ENCODE measurements at places on chromosomes 6 and 20.

DNA sequence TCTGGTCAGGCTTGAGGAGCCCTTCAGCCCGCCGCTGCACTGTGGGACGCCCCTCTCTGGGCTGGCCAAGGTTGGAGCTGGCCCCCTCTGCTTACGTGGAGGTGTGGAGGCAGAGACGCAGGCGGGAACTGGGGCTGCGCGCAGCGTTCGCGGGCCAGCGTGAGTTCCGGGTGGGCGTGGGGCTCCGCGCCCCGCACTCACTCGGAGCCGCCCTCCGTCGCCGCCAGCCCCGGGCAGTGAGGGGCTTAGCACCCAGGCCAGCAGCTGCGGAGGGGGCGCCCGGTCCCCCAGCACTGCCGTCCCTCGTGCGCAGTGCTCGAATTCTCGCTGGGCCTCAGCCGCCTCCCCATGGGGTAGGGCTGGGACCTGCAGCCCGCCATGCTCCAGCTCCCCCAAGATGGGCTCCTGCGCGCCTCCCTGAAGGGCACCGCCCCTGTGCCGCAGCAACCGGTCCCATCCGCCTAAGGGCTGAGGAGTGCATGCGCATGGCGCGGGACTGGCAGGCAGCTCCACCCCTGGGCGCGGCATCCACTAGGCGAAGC, 695.9 kb downstream of the EPHA7 start:
- no peak for DNase-seq

- no peak for DNase-seq
These were observed 27.0 kb upstream of the PTGIS start for GRCh38 chr20:49594931-49595315.

DNA sequence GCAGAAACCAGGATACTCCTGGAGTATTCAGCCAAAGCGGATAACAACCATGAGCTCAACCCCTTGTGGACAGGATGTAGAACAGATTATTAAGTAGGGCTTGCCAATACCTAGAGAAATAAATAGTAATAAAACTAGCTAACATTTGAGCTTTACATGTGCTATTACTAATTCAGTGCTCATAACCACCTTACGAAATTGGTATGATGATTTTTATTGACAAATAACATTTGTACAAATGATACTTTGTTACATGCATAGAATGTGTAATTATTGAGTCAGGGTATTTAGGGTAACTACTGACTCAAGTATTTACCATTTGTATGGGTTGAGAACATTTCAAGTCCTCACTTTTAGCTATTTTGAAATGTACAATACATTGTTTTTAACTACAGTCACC, 287.9 kb downstream of the CDC5L start:
- DNase-seq: no peak

GRCh38 chr6:94636780-94637385, 940.5 kb upstream of the MANEA start:
- no peak for DNase-seq

DNA sequence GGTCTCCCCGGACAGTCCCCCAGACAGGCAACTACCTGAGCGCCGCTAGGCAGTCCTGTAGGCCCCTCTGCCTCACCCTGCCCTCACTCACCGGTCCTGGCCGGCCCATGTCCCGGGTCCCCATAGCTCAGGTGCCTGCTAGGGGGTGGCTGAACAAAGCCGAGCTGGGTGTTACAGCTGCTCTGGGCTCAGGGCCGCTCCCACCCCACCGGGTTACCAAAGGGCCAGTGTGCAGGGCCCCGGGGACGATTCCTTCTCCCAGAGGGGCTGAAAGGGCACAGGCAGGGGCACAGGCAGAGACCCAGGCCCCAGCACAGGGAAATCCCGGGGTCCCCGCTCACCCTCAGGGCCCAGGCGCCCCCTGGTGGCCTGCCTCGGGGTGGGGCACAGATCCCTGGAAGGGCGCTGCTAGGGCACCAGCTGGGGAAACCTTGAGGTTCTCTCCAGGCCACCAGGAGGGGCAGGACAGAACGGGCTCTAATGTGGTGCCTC, 118.4 kb downstream of the GRM4 start:
- DNase-seq: peak; percentile 48

GRCh38 chr6:123016431-123017103, 20.5 kb downstream of the CLVS2 start:
- DNase-seq: no peak

DNA sequence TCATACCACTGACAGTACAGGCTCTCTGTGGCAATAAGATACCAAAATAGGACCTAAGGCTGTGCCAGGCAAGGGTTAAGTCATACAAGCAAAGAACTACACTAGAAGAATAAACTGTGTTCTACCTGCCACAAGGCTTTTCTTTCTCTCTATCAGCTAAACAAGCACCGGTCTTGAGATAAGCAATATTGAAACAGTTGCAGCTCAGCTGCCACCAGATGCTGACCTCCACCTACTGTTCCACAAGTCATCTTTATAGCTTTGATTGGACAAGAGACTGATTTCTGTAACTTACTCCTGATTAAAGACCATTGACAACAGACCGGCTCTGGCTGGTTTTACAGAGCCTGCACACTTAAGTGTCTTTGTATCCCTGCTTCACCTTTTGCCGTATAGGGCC, 24.1 kb downstream of the SCP2D1 start:
- no peak for DNase-seq

GRCh38 chr6:138512609-138513008, 13.3 kb upstream of the NHSL1 start:
- DNase-seq: no peak

GRCh38 chr6:113599444-113599843, 257.7 kb upstream of the MARCKS start:
- no peak for DNase-seq

DNA sequence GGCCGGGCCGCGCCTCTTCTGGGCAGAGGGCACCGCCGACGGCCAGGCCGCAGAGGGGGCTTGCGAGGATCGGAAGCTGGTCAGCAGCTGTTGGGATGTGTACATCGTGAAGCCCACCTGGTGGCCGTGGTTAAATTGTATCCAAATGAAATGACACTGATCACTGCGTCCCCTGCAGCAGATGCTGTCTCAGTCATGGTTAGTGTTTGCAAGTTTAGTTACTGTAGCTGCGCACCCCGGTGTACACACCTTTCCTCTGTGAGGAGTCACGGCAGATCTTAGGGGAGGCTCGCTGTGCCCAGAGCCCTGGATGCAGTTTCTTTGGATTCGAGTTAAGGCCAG, 653 bp downstream of the NAA20 start:
- no peak for DNase-seq

DNA sequence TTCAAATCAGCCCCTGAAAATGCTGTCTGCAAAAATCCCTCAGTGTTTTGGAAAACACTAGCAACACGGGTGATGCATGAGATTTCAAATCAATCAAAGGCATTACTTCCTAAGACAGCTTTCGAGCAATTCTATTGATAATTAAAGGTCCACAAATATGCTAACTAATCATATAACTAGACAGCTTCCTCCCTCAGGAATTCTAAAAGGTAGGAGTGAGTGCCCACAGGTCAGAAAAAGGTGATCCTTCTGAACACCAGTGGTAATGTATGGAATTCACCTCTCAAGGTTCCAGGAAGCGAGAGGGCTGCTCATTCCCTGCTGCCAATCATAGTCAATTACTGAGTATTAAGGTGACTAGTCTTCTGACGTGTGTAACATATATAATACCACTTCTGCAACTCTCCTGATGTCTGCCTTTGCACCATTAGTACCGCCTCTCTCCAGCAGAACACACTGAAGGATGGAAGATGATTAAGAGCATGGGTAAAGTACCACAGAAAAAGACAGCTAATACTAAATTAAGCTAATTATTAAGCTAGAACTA, 16.4 kb downstream of the MAN1A1 start:
- no peak for DNase-seq

DNA sequence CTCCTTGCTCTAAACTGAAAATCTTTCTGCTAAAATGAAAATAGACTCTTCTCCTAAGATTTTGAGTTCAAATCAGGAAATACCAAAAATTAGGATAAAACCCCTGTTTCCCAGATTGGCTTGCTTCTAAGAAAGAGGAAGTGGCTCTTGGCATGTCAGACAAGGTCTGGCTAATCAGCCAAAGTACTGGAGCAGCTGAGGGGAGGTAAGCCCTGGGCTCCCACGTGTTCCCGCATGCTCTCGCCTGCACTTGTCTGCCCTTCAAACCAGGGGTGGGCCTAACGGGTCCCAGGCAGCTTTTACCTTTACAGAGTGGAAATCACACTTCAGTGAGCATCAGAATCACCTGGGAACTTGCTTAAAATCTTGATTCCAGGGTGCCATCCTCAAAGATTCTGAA, 43.2 kb upstream of the GABRR1 start:
- no peak for DNase-seq

DNA sequence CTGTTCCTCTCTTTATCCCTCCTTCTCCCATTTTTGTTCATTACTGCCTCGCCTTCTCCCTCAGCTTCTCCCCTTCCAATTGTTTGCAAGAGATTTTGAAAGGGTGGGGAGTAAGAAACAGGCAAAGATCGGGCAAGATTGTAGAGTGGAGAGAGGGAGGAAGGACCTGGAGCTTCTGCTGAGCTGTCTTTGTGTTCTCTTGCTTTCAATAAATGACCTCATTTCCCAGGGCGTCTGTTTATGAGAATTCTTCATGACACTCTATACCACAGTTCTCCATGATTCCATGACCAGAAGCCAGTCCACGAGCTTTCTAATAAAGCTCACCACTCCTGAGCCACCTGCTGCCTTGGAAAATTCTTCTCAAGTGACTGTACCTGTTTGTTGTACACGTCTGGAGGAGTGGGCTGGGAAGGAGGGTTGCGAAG, 50.0 kb upstream of the PLEKHG1 start:
- no peak for DNase-seq

GRCh38 chr6:39415482-39415881, 93.0 kb upstream of the KCNK16 start:
- no peak for DNase-seq

GRCh38 chr20:17834804-17835203, 133.8 kb downstream of the SNX5 start:
- DNase-seq: no peak

DNA sequence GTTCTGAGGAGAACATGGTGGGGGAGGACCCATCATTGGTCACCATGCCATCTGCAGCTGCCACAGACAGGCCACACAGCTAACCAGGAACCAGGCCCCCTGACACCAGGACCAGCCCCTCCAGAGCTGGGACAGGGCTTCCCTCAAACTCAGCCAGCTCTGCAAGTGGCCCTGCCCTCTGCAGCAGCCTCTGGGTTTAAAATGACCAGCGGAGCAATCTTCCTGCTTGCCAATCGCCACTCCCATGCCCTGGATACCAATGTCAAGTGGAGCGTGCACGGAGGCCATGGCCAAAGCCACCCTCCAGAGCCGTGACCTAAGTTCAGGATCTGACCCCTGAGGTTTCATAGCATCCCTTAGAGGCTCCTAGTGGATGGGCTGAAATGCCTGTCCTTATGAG, 199.4 kb downstream of the SYNDIG1 start:
- DNase-seq: no peak

DNA sequence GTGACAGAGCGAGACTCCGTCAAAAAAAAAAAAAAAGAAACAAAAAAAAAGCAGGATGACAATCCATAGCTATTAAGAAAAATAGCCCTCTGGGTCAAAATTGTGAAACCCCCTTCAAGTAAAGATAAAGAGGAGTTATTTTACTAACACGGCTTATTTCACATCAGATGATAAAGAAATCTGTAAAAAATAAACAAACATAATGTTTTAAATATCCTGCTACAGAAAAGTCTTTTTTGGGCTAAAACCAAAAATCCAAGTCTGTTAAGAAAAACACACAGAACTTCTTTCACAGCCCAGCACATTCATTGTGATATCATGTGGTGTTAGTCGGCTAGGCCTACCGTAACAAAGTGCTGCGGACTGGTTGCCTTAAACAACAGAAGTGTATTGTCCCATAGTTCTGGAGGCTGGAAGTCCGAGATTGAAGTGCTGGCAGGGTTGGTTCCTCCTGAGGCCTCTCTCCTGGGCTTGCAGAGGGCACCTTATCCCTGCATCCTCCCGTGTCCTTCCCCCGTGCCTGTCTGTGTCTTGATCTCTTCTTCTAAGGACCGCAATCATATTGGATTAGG, 239.2 kb upstream of the TAB2 start:
- DNase-seq: no peak

DNA sequence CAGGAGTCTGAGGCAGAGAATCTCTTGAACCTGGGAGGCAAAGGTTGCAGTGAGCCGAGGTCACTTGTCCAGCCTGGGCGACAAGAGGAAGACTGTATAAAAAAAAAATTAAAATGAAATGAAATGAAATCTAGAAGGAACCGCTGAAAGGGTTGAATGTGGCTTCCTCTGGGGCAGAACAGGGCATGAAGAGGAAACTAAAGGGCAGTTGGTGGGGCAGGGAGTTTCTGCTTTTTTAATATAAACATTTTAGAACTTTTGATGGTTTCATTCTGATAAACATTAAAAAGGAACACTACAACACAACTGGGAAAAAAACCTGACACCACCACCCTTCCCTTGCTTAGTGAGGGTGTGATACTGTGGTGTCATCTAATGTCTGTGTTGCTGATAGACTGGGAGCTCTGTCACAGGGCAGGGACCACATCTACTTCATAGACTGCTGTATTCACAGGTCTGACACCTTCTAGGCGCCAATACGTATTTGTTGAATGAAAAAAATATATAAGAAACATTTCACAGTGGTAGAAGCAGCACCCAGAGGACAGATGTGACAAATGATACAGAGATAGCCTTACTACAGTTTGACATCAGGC, 128.9 kb downstream of the ADAT2 start:
- no peak for DNase-seq
